Muscle of arm (tissue), 14 donors: ENCODE measurements at places on chromosomes 6 and 20. TPM values are rescaled to one million over a fixed set of nuclear protein-coding genes. Genes with fewer than 3 reads are reported as not detected.
A peak's percentile ranks its signal among the peaks of the same experiment; 100 is the strongest.

Gene ZFP57
- not detected for polyA plus RNA-seq

DNA sequence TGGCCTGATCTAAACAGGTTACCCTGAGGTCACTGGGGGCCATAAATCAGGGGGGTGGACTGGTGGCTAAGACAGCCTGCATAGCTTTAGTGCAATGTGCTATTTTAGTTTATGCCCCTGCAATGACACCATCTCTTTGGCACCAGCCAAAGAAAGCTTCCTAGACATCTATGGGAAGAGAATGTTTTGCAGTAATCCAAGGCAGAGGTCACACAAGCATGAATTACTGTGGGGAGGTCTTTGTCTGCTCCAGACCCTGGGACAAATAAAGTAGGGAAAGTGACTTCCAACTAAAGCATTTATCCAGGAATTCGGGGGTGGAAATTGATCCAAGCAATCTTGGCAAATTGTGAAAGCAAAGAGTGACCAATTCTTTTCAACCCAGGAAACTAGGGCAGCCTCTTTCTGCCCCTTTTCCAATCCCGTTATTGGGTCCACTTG is 5.3 kb downstream of the RIPOR2 start:
- no peak for DNase-seq

- DNase-seq = no peak
These were observed 41.2 kb downstream of the TRAF3IP2 start for GRCh38 chr6:111564482-111564945.

- DNase-seq = peak; percentile 33
These were observed 6.3 kb upstream of the PARD6B start for GRCh38 chr20:50724851-50725723.

DNA sequence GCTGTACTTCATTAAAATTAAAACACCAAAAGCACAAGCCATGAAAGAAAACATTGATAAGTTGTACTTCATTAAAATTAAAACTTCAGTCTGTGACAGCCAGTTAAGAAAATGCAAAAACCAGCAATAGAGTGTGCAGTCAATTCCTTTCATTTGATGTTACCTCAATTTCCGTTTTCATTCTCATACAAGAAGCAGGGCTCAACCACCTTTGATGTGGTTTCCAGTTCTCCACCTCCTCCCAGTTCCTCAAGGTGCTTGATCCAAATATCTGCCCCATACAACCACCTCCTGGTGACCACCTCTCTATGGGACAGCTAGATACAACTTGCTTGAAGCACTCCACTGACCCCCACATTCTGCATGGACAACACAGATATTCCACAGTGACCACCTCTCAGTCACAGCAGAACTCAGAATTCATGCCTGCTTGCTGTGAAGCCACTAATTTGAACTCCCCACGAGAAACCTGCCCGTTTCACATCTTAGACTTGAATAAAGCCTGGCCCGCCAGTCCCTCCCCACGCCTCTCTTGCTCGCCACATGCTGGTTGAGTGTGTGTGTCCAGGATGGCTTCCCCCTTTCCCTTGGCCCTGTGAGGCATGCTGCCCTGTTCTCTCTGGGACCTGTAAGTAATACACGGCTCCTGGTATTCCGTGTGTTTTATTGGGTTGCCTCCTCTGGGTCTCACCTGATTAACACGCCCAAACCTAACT is 66.1 kb downstream of the FAM50B start:
- no peak for DNase-seq
